ENCODE measurements at places on chromosomes 16 and 17. TPM values are rescaled to one million over a fixed set of nuclear protein-coding genes. Genes with fewer than 3 reads are reported as not detected.

SOX15 gene
- 1.5 TPM for total RNA-seq

KRT27 gene
- not detected for total RNA-seq

MT1M gene
- 0.75 TPM for total RNA-seq

LHX1 gene
- not detected for total RNA-seq

ALOXE3 gene
- not detected for total RNA-seq

KCNH4 gene
- 0.06 TPM for total RNA-seq

HSF5 gene
- not detected for total RNA-seq

NOL3 gene
- total RNA-seq = 75.8 TPM

AMDHD2 gene
- total RNA-seq = 17.0 TPM
